ENCODE measurements at places on chromosomes 1 and 21.

DNA sequence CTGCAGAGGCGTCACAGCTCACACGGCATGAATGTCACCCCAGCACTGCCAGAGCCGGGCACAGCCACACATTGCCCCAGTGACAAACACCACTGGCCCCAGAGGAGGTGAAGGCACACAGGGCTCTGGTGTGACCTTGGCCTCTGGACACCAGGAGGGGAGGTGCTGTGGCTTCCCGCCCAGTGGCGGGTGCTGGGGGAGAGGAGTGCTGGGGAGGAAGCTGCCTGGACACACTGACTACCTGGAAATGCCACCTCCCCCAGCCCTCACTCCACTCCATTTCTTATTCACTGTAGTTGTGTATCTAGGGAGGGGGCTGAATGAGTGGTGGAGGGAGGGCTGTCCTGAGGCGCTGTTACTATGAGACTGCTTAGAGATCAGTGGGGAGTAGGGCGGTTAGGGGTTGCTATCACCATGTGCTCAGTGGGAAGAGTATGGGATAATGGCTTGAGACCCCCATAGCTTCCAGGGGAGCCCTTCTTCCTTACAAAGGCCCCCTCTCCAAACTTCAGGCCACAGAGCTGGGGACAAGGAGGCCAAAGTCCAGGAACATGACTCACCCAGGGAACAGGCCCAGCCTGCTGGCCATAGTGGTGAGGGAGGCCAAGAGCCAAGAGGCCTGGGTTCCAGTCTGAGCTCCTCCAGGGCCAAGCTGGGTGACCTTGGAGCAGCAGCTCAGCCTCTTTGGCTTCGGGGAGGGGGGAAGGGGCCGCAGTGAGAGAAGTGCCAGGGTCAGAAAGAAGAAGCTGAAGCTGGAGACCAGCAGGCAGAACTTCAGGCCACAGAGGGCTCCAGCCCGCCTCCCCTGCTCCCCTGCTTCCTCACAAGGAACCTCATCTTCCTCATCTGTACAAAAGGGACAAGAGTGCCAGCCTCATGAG is 40.1 kb downstream of the AHDC1 start:
- no peaks in the 10 kb centered on the region for H3K27me3 ChIP-seq
- H3K36me3 ChIP-seq: no peaks in the 10 kb centered on the region
- H3K27ac ChIP-seq: peak overlapping the region; percentile 94

- no peak for DNase-seq
- no peak overlapping the region for H3K27ac ChIP-seq
- H3K36me3 ChIP-seq: no peaks in the 10 kb centered on the region
- no peak overlapping the region for H3K4me3 ChIP-seq
Observed at GRCh38 chr21:44757731-44758130, 43.9 kb downstream of the UBE2G2 start.

DNA sequence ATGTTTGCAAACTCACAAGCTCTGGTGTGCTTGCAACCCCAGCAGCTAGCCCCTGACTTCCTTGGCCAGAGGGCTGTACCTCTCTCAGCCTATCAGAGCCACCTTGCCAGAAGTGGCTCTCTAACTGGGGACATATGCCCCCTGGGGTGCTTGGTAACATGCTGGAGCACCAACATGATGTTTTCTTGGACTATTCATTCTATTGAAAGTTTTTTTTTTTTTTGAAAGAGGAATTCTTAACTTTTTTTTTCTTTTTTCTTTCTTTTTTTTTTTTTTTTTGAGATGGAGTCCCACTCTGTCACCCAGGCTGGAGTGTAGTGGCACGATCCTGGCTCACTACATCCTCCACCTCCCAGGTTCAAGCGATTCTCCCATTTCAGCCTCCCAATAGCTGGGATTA is 14.7 kb upstream of the CAPN8 start:
- no peaks in the 10 kb centered on the region for H3K36me3 ChIP-seq
- H3K4me3 ChIP-seq: no peak overlapping the region
- H3K4me1 ChIP-seq: no peaks in the 10 kb centered on the region
- H3K27ac ChIP-seq: no peak overlapping the region

GRCh38 chr1:237875291-237875690 is 15.4 kb downstream of the ZP4 start:
- DNase-seq: no peak
- H3K4me1 ChIP-seq: no peaks in the 10 kb centered on the region
- H3K27ac ChIP-seq: no peak overlapping the region
- no peak overlapping the region for H3K4me3 ChIP-seq
- no peaks in the 10 kb centered on the region for H3K27me3 ChIP-seq
- H3K36me3 ChIP-seq: no peaks in the 10 kb centered on the region

DNA sequence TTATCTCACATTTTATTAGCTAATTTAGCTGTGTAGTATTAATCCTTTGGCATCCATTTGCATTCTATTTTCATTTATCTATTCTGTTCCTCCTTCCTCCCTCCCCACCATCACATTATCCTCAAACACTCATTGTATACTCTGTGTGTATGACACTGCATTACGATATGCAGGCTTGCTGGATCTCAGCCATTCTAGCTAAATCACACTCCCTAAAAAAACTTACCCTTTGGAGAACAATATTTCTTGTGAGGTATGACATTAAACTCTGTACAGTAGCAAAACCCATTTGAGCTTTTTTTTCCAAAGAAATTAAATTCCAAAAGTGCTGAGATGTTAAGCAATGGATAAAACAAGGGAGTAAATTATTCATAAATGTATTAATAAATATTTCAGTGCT is 11.4 kb upstream of the RAB3GAP2 start:
- peaks cover 9% of the 10 kb centered on the region for H3K27me3 ChIP-seq
- no peaks in the 10 kb centered on the region for H3K4me1 ChIP-seq
- no peaks in the 10 kb centered on the region for H3K36me3 ChIP-seq
- no peak for DNase-seq
- no peak overlapping the region for H3K27ac ChIP-seq

DNA sequence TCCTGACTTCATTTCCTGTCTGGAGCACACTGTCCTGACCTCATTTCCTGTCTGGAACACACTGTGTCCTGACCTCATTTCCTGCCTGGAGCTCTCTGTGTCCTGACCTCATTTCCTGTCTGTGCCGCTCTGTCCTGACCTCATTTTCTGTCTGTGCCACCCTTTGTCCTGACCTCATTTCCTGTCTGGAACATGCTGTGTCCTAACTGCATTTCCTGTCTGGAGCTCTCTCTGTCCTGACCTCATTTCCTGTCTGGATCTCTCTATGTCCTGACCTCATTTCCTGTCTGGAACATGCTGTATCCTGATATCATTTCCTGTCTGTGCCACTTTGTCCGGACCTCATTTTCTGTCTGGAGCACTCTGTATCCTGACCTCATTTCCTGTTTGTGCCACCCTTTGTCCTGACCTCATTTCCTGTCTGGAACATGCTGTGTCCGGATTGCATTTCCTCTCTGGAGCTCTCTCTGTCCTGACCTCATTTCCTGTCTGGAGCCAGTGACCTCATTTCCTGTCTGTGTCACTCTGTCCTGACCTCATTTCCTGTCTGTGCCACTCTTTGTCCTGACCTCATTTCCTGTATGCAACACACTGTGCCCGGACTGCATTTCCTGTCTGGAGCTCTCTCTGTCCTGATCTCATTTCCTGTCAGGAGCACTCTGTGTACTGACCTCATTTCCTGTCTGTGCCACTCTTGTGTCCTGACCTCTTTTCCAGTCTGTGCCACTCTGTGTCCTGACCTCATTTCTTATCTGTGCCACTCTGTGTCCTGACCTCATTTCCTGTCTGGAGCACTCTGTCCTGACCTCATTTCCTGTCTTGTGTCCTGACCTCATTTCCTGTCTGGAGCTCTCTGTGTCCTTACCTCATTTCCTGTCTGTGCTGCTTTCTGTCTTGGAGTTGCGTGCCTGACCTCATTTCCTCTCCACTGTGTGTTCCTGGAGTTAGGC is 27.6 kb downstream of the SKI start:
- no peak overlapping the region for H3K4me3 ChIP-seq
- no peak for DNase-seq
- peak overlapping the region; percentile 91 for H3K27ac ChIP-seq
- H3K4me1 ChIP-seq: peaks cover 35% of the 10 kb centered on the region
- no peaks in the 10 kb centered on the region for H3K36me3 ChIP-seq

DNA sequence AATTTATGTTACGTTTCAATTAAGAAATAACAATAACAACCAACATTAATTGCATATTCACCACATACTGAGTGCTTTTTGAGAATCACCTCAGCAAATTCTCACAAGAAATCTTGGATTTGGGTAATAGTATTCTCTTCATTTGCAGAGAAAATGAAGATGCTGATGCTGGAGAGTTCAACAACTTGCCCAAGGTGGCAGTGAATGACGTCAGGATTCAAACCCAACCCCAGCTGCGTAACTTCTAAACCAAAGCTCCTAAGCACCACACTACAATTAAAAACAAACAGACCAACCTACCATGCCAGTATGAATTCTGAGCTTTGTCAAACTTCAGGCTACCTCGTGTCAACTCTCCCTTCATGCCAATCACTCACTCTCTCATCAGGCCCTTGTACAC is 46.7 kb upstream of the GJB5 start:
- no peak for DNase-seq
- no peaks in the 10 kb centered on the region for H3K36me3 ChIP-seq
- no peaks in the 10 kb centered on the region for H3K27me3 ChIP-seq
- no peak overlapping the region for H3K27ac ChIP-seq
- no peaks in the 10 kb centered on the region for H3K4me1 ChIP-seq

- H3K27ac ChIP-seq: peak overlapping the region; percentile 100
- no peaks in the 10 kb centered on the region for H3K36me3 ChIP-seq
- H3K4me3 ChIP-seq: no peak overlapping the region
Observed at GRCh38 chr1:151062741-151063371, 2.7 kb downstream of the MLLT11 start.

GRCh38 chr21:26169061-26169610 is 1.4 kb downstream of the APP start:
- H3K27ac ChIP-seq: peak overlapping the region; percentile 92
- H3K36me3 ChIP-seq: no peaks in the 10 kb centered on the region
- H3K4me3 ChIP-seq: peak overlapping the region; percentile 99
- peak; percentile 79 for DNase-seq
- peaks cover 30% of the 10 kb centered on the region for H3K4me1 ChIP-seq

GRCh38 chr1:110481968-110482623 is 31.1 kb downstream of the PROK1 start:
- H3K27ac ChIP-seq: no peak overlapping the region
- DNase-seq: no peak

- DNase-seq: no peak
- no peaks in the 10 kb centered on the region for H3K4me1 ChIP-seq
- H3K4me3 ChIP-seq: no peak overlapping the region
- no peak overlapping the region for H3K27ac ChIP-seq
- no peaks in the 10 kb centered on the region for H3K27me3 ChIP-seq
Observed at GRCh38 chr1:196535727-196536126, 72.5 kb downstream of the KCNT2 start.

- no peaks in the 10 kb centered on the region for H3K36me3 ChIP-seq
- peak; percentile 4 for DNase-seq
- no peak overlapping the region for H3K4me3 ChIP-seq
- H3K4me1 ChIP-seq: no peaks in the 10 kb centered on the region
- H3K27me3 ChIP-seq: no peaks in the 10 kb centered on the region
Observed at GRCh38 chr1:91427741-91428140, 23.1 kb upstream of the HFM1 start.

DNA sequence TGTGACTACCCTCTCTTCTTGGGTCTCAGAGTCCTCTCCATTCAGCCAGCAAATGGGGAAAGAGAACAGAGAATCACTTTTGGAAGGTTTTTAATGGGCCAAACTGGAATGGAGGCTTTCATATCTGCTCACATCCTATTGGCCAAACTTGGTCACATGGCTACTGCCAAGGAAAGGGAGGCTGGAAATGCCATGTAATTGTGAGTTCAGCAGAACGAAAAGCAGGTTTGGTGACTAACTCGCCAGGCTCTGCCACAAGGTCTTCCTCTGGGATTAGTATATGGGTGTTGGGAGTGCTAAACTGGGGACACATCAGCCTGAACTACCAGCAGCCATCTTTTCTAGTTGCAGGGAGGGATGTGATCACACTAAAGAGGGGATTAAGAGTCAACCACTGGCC is 19.2 kb downstream of the RD3 start:
- H3K36me3 ChIP-seq: no peaks in the 10 kb centered on the region
- H3K4me1 ChIP-seq: no peaks in the 10 kb centered on the region
- no peak for DNase-seq
- H3K4me3 ChIP-seq: no peak overlapping the region
- no peak overlapping the region for H3K27ac ChIP-seq

DNA sequence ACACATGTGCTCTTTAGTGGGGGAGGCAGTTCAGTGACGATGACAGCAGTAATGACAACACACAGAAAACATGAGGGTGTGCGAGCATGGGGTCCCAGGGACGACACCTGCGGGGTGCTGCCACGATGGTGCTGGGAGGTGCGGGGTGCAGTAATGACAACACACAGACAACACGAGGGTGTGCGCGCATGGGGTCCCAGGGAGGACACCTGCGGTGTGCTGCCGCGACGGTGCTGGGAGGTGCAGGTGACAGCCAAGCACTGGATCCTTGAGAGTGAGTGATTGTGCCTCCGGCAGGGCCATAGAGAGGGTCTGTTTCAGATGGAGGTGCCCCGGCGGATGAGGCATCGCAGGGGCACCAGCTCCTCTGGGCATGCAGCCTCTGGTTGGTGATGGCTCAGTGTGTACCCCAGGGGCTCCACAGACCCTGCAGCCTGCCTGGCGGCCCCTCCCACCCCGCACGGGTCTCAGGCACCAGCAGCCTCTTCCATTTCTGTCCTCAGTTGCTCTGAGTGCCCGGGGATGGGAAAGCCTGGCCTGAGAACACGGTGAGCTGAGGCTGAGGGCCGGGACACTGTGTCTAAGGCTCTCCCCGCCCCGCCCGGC is 191.7 kb upstream of the ARHGEF16 start:
- no peaks in the 10 kb centered on the region for H3K36me3 ChIP-seq
- H3K4me3 ChIP-seq: no peak overlapping the region
- H3K27ac ChIP-seq: no peak overlapping the region
- H3K27me3 ChIP-seq: no peaks in the 10 kb centered on the region

- no peak for DNase-seq
- H3K27me3 ChIP-seq: peaks cover 7% of the 10 kb centered on the region
- no peaks in the 10 kb centered on the region for H3K4me1 ChIP-seq
- H3K36me3 ChIP-seq: no peaks in the 10 kb centered on the region
- H3K4me3 ChIP-seq: no peak overlapping the region
Observed at GRCh38 chr1:18166929-18167328, 59.3 kb downstream of the IGSF21 start.

DNA sequence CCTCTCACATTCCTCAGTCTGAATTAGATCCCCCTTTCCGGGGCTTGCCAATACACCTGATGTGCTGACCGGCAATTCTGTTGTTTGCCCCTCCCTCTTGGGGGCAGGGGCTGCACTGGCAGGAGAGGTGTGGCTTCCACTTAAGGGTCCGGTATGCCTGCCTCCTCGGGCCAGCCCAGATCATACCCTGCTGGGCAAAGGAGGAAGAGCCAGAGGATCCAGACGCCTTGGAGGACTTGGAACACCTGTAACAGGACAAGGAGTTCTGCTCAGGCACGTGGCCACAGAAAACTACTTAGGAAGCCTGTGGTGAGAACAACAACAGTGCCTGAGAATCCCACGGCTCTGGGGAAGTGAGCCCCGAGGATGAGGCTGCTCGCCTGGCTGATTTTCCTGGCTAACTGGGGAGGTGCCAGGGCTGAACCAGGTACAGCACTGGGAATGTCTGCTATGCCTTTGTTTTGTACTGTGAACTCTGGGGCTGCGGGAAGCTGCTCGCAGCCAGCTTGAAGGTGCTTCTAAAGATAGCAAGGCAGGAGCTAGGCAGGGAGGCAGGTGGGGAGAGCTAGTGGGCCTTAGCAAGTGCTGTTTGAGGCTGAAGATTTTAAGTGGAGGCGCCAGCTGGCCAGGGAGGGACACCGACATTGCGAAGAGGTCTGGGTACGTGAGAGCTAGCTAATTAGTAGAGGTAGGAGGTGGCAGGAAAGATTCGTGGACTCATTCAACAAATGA is at the start of gene SMPDL3B:
Gene SMPDL3B, plus strand, starts transcription at position 183 of the 732 bp plus-strand sequence. Its CDS starts 184 bp downstream, at position 367.
- H3K27me3 ChIP-seq: no peaks in the 10 kb centered on the region
- H3K27ac ChIP-seq: peak within 1 kb of the TSS; percentile 59
- H3K4me3 ChIP-seq: peak within 1 kb of the TSS; percentile 9
- DNase-seq: peak; percentile 70
- no peaks in the 10 kb centered on the region for H3K4me1 ChIP-seq
- H3K36me3 ChIP-seq: no peaks in the 10 kb centered on the region

All from hepatocyte (in vitro differentiated cells).